GM12878 (cell line): ENCODE measurements at places on chromosomes 7 and 10.

GRCh38 chr10:74901301-74901700, 74.9 kb downstream of the KAT6B start:
- DNase-seq = no peak

GRCh38 chr7:46003161-46003560, 82.1 kb upstream of the IGFBP3 start:
- no peak for DNase-seq

- DNase-seq = no peak
Measured at GRCh38 chr7:46244757-46245156, 323.7 kb upstream of the IGFBP3 start.

DNA sequence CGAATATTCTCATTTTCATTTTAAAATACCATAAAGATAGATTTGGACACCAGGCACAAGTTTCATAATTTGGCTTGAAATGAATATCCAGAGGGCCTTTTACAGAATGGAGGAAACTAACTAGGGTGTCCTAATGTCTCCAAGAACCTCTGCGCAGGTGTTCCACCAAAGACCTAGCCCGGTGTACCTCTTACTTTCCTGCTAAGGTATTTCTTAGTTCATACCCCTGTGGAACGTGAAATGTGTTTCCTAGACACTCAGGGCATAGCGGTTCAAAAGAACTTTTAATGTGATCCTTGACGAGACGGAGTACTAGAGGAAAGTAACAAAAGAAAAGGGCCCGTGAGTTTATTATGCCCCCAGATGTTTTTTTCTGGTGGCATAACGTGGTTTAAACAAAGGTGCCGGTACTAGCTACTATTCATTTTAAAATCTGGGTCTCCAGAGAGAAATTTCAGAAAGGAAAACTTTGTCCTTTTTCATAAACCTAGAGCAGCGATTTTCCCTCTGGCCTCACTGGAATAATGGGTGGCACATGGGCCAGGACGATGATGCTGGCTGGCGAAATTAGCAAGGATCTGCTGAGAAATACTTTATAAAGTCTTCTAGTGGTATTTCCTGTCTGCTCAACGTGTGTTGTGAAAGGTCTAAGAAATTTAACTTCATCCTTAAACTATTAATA, 1.4 kb downstream of the APBB1IP start:
- no peak for DNase-seq
